ENCODE measurements at places on chromosomes 3 and 15.

GRCh38 chr15:38745126-38745525, 180.5 kb upstream of the RASGRP1 start:
- no peak for DNase-seq

- no peak for DNase-seq
Measured at GRCh38 chr3:97057365-97057764, 243.0 kb downstream of the EPHA6 start.

DNA sequence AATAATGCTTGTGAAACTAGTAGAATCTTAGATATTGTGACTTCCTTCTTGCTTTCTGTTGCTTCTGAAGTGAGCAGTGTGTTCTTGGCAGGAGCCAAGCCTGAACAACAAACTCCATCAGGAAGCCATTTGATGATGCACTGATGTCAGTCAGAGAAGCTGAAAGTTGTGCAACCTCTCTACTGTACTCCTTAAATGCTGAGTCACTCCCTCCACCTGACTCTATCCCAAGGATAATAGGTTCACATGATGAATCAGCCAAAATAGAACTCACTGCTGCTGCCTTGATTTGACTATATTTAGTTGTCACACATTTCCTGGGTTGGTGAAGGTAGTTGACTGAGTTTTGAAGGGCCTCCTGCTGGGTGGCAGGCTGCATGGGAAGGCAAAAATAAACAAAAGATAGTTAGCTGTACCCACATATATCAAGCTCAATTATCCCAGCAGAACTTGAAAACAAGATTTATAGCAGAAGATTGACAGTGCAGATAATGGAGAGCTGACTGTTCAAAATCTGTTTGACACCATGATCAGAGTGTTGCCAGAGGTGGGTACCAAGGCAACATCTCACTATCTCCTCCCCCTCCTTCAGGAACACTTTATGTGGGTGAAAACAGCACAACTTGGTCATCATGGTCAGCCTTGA, 328.4 kb upstream of the DPH6 start:
- DNase-seq, result no peak

GRCh38 chr15:69127306-69127705, 33.1 kb upstream of the GLCE start:
- no peak for DNase-seq

DNA sequence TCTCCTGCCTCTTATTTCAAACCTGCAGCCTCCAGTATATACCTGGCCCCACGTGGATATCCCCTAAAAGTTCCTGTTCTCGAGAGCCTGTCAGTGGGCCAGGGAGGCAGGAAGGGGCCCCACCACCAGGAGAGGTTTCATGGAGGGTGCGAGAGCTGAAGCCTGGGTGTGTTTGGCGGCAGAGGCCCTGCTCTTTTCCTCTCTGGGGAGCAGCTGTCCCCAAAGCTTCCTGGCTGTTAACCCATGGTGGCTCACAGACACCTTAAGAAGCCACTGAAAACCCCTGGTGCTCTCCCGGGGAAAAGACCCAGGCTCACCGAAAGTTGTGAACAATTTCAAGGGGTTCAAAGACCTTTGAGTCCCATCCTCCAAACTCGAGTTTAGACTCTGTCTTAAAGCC, 1.1 kb downstream of the PRRT3 start:
- DNase-seq, result no peak

GRCh38 chr3:132721479-132722164, 587 bp downstream of the NPHP3 start:
- DNase-seq, result peak; percentile 63

DNA sequence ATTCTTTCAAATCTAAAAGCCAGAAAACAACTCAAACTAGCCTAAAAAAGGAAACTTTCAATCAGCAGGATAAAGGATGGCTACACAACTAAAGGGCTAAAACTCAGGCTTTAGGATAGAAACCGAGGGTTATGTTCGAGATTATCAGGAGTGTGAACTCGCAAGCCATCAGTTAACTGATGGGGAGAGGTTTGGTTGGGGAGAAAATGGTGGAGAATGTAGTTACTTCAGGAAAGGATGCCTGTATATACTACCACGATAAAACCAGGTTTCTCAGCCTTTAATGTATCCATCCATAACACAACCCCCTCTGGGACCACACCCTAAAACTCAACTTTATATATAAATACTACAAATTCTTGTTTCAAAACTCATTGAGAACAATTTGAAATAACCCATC, 22.2 kb downstream of the TRA2B start:
- no peak for DNase-seq
